ENCODE measurements at places on chromosomes 1 and 21.

DNA sequence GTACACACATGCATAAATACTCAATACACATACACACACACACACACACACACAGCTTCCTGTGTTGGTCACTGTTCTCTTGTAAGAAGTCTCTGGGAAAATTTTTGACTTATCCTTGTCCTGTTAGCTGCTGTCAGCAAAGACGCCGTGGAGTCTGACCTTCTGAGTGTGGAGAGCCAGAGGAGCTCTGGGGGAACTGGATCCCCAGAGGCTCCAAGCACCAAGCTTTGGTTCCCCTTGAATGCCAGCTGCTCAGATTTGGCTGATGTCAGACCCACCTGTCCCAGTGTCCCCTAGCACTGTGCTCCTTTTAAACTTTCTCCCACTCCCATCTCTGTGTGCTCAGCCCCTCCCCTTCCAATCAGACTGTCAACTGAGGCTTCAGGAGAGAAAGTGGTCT, 319.1 kb downstream of the CAMTA1 start:
- no peaks in the 10 kb centered on the region for H3K27me3 ChIP-seq
- DNase-seq = no peak
- H3K36me3 ChIP-seq = no peaks in the 10 kb centered on the region
- H3K4me3 ChIP-seq = no peak overlapping the region
- H3K4me1 ChIP-seq = no peaks in the 10 kb centered on the region

DNA sequence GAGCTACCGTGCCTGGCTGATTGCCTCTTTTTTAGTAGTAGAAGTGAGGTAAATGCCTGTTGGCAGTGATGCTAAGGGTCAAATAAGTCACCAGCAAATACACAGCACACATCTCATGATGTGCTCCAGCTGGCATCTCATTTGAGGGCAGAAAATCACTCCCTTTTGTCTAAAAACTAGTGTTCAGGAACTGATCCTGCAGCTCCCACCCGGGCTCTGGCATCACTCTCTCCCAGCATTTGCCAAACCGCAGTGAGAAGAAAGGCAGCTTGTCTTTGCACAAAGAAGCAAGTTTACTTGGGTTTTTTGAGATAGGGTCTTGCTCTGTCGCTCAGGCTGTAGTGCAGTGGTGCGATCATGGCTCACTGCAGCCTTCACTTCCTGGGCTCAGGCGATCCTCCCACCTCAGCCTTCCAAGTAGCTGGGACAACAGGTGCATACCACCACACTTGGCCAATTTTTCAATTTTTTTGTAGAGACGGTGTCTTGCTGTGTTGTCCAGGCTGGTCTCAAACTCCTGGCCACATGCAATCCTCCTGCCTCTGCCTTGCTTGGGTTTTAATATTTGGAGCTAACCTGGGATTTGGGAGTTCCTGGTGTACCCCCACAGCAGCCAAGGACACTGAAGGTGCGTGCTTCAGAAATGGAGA, 4.1 kb downstream of the RBP7 start:
- no peaks in the 10 kb centered on the region for H3K36me3 ChIP-seq
- no peak overlapping the region for H3K4me3 ChIP-seq
- no peak overlapping the region for H3K27ac ChIP-seq
- H3K27me3 ChIP-seq = peaks cover 26% of the 10 kb centered on the region
- H3K4me1 ChIP-seq = peaks cover 8% of the 10 kb centered on the region

- H3K4me3 ChIP-seq = no peak overlapping the region
- H3K27ac ChIP-seq = no peak overlapping the region
- no peaks in the 10 kb centered on the region for H3K4me1 ChIP-seq
- H3K27me3 ChIP-seq = peaks cover 5% of the 10 kb centered on the region
- no peak for DNase-seq
Observed at GRCh38 chr1:175591083-175591743, 152.2 kb downstream of the TNR start.

- peak overlapping the region; percentile 90 for H3K4me3 ChIP-seq
- peaks cover 56% of the 10 kb centered on the region for H3K4me1 ChIP-seq
- no peak for DNase-seq
- H3K36me3 ChIP-seq = peaks cover 19% of the 10 kb centered on the region
- peak overlapping the region; percentile 98 for H3K27ac ChIP-seq
Observed at GRCh38 chr1:248825136-248825535, 579 bp downstream of the SH3BP5L start.

DNA sequence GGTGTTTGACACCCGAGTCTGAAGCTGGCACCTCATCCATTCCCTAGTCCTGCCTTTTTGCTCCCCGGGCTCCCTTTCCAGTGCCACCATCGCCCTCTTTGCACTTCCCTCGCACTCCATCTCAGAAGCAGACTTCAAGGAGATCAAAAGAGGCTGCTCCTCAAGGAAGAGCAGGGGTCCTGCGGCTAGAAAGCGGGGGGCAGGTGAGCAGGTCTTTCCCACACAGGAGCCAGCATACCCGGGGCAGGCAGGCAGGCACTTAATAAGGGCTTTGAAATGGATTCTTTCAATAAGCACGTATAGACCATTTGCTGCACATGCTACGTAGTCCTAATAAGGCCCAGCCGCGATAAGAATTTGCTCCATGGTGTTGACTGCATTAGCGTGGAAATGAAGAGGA, 125.9 kb upstream of the PROX1 start:
- H3K4me3 ChIP-seq = no peak overlapping the region
- DNase-seq = no peak
- peaks cover 2% of the 10 kb centered on the region for H3K27me3 ChIP-seq
- H3K36me3 ChIP-seq = no peaks in the 10 kb centered on the region
- H3K4me1 ChIP-seq = no peaks in the 10 kb centered on the region

- peaks cover 5% of the 10 kb centered on the region for H3K4me1 ChIP-seq
- no peak overlapping the region for H3K4me3 ChIP-seq
- no peak for DNase-seq
- H3K27ac ChIP-seq = no peak overlapping the region
- peaks cover 20% of the 10 kb centered on the region for H3K27me3 ChIP-seq
Observed at GRCh38 chr21:44687671-44688070, 5.7 kb upstream of the KRTAP12-1 start.

DNA sequence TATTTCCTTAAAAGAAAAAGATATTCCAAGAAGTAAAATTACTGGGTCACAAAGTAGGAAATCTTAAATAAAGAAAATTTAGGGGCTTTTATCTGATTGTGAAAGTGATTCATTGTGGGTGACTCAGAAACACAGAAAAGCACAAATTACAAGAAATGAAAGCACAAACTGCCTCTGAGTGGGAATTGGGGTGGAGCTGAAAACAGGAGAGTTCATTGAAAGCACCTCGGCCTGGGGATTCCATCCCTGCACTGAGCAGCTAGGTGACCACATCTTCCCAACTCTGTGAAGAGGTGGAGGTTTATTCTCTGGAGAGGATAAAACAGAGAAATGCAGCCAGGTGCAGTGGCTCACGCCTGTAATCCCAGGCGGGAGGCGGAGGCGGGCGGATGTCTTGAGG, 7.4 kb downstream of the GJA4 start:
- no peak overlapping the region for H3K27ac ChIP-seq
- DNase-seq = no peak
- H3K27me3 ChIP-seq = no peaks in the 10 kb centered on the region
- no peaks in the 10 kb centered on the region for H3K36me3 ChIP-seq
- peaks cover 4% of the 10 kb centered on the region for H3K4me1 ChIP-seq
- no peak overlapping the region for H3K4me3 ChIP-seq

DNA sequence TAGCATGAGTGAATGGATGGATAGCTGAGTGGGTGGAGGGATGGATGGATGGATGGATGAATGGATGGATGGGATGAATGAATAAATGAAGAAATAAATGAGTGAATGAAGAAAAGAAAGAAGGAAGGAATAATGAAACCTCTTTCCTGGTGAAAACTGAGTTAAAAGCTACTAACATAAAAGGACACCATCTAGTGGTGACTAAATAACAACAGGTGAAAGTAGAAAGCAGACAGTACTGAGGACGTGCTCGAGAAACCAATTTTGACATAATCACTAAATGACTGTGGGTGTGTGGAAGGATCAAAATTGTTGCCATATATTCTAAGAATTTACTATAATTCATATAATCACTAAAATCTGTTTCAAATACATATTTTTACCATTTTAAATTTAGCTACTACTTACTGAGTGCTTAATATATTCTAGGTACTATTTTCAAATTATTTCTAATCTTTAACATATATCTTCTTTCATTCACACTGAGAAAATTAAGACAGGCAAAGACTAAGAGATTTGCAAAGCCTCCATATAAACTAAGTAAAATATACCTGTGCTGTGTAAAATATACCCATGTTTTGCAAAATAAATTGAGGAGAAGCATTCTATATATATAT, 522.9 kb downstream of the LRRIQ3 start:
- H3K27ac ChIP-seq = no peak overlapping the region
- no peak overlapping the region for H3K4me3 ChIP-seq
- H3K27me3 ChIP-seq = no peaks in the 10 kb centered on the region
- H3K4me1 ChIP-seq = no peaks in the 10 kb centered on the region
- no peaks in the 10 kb centered on the region for H3K36me3 ChIP-seq

DNA sequence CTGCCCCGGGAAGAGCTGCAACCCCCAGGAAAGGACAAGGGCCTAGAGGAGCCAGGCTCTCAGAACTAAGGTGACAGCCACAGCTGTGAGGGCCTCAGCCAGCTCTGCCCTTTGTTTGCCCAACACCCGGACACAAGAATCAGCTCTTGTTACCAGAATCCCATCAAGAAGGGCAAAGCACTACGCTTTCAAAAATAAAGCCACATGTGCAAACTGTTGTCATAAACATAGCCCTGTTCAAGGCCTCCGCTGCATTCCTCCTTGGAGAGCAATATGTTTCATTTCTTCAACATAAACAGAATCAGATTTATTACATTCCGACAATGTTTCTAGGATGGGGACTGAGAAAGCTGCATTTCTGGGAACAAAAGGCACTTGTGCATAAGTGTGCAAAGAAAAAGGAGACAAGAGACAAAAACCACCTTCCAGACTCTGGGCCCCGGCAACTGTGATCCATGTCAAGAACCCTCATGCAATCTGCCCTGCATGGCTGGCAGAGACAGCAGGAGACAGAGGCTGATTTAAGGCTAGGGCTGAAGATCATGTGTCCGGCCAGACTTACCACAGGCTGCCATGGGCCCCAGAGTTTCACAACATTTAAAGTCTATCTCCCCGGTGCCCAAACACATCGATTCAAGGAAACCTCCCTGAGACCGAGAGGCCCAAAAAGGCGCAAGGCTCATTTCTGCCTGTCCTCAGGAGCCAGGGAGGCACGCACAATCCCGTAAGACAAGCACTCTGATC, 71.0 kb downstream of the SSBP3 start:
- H3K36me3 ChIP-seq = peaks cover 9% of the 10 kb centered on the region
- H3K4me1 ChIP-seq = peaks cover 39% of the 10 kb centered on the region
- peak overlapping the region; percentile 36 for H3K27ac ChIP-seq
- H3K4me3 ChIP-seq = no peak overlapping the region
- no peaks in the 10 kb centered on the region for H3K27me3 ChIP-seq
- DNase-seq = no peak

- H3K27ac ChIP-seq = no peak overlapping the region
- DNase-seq = no peak
- no peaks in the 10 kb centered on the region for H3K27me3 ChIP-seq
- H3K4me3 ChIP-seq = no peak overlapping the region
- H3K36me3 ChIP-seq = no peaks in the 10 kb centered on the region
- no peaks in the 10 kb centered on the region for H3K4me1 ChIP-seq
Observed at GRCh38 chr1:192395895-192396294, 79.1 kb downstream of the RGS21 start.

DNA sequence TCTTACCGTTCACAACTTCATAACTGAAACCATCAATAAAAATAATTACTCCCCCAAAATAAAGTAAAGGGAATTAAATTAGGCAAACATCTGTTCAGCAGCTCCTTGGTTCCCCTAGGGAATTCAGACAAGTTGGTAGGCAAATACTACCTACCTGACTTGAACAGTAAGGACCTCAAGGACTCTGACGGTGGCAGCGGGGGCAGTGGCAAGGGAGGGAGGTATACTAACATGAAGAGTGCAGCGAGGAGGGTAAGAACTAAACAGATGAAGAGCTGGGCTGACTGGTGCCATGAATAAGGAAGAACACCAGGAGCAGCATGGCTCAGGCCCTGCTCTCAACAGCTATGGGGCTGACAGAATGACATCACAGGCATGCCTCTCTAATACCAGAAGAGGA, 33.1 kb downstream of the MTOR start:
- peaks cover 26% of the 10 kb centered on the region for H3K4me1 ChIP-seq
- DNase-seq = no peak
- no peak overlapping the region for H3K4me3 ChIP-seq
- H3K36me3 ChIP-seq = peaks cover 68% of the 10 kb centered on the region
- no peak overlapping the region for H3K27ac ChIP-seq
- no peaks in the 10 kb centered on the region for H3K27me3 ChIP-seq

DNA sequence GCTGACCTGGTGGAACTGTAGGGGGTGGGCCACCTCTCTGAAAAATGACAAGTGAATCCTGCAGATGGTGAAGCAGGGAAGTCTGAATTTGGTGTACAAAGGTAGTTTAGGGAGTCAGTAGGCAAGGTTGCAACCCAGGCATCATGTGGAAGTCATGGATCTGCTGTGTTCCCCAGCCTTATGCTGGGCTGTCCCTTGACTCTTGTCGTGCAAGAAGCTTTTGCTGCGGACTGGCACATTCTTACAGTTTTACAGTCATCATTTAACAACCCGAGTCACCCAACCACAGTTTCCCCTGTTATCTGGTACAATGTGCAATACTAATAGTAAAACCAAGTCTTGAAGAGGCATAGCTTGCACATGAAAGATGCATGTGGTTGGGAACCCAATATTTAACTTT, 13.2 kb downstream of the RHOU start:
- peaks cover 12% of the 10 kb centered on the region for H3K27me3 ChIP-seq

- H3K4me3 ChIP-seq = no peak overlapping the region
- H3K27me3 ChIP-seq = no peaks in the 10 kb centered on the region
- H3K36me3 ChIP-seq = no peaks in the 10 kb centered on the region
- H3K27ac ChIP-seq = no peak overlapping the region
Observed at GRCh38 chr1:225070972-225071371, 141.5 kb downstream of the DNAH14 start.

GRCh38 chr21:36692114-36692834, 6.6 kb upstream of the SIM2 start:
- DNase-seq = no peak
- H3K27ac ChIP-seq = no peak overlapping the region
- peak overlapping the region; percentile 2 for H3K4me3 ChIP-seq

DNA sequence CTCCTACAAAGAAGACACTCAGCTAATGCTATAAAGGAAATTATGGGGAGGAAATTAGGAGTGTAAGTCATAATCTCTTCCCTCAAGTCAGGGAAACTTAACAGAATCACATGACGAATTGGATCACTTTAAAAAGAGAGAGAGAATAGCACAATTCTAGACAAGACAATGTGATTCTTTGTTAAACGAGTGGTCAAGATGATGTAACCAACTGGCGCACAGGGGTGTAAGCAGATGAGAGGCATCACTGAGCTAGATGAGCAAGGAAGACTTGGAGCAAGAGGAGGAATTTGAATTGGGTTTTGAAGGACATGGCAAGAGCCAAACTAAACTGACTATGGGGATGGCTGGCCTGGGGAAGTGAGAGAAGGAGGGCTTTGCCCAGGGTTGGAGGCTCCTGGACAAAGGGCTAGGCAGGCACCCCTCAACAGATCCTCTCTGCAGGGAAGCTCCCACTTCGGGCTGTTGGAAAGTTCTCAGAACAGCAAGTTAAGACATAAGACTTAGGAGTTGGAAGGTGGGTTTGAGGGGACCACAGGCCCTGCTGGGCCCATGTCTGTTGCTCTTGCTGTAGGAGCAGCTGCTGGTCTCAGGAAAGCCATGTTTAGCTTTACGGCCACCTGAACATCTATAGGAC, 123.9 kb upstream of the GRIK3 start:
- no peak overlapping the region for H3K4me3 ChIP-seq
- no peaks in the 10 kb centered on the region for H3K4me1 ChIP-seq
- no peak overlapping the region for H3K27ac ChIP-seq
- no peak for DNase-seq
- no peaks in the 10 kb centered on the region for H3K27me3 ChIP-seq

- no peak for DNase-seq
- no peaks in the 10 kb centered on the region for H3K27me3 ChIP-seq
- no peaks in the 10 kb centered on the region for H3K36me3 ChIP-seq
- no peak overlapping the region for H3K4me3 ChIP-seq
- no peaks in the 10 kb centered on the region for H3K4me1 ChIP-seq
Observed at GRCh38 chr21:40057331-40057730, 190.1 kb downstream of the PCP4 start.

Data from activated CD4-positive, alpha-beta T cell treated with anti-CD3 and anti-CD28 coated beads, Interleukin-2, amount 10 ng/mL, durations not matched to agents 7 days and 5 days (primary cell).